ENCODE measurements at places on chromosomes 1 and 21. TPM values are rescaled to one million over a fixed set of nuclear protein-coding genes. Genes with fewer than 3 reads are reported as not detected.

Gene SPTA1
- not detected for total RNA-seq

Gene PLEKHN1
- not detected for total RNA-seq

DNA sequence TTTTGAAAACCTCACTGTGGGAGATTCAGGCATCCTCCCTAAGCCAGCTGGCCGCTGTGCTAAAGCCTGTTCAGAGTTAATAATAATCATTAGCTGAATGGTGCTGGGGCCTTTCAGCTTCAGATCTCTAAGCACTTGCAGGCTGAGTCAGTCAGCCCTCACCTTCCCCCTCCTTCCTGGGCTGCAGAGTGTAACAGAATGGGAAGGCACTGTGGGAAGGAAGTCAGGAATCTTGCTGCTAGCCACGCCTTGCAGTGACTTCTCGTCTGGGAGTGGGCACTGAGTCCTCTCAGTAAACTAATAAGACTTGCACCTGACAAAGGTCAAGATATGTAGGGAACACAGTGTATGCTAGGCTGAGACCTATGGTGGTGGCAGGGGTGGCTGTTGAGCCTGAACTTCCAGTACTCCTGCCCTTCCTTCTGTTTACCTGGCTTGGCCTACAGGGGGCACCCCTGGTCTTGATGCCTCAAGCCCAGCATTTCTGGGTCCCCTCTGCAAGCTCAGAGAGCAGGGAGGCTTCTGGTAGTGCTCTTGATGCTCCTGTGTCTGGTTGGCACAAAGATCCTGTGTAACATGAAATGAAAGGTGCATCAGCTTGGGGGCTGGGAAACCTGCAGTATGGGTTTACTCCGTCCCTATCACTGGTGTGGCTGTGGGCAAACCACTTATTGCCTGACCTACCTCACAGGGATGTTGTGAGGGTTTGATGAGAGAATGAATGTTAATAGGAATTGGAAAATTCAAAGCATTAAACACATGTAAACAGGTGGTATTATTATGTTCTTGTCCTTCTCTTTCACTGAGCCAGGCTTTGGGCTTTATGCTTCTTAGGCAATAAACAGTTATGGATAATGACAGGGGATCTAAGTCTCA, 6.0 kb downstream of the CYB561D1 start:
- no peak for DNase-seq

DNA sequence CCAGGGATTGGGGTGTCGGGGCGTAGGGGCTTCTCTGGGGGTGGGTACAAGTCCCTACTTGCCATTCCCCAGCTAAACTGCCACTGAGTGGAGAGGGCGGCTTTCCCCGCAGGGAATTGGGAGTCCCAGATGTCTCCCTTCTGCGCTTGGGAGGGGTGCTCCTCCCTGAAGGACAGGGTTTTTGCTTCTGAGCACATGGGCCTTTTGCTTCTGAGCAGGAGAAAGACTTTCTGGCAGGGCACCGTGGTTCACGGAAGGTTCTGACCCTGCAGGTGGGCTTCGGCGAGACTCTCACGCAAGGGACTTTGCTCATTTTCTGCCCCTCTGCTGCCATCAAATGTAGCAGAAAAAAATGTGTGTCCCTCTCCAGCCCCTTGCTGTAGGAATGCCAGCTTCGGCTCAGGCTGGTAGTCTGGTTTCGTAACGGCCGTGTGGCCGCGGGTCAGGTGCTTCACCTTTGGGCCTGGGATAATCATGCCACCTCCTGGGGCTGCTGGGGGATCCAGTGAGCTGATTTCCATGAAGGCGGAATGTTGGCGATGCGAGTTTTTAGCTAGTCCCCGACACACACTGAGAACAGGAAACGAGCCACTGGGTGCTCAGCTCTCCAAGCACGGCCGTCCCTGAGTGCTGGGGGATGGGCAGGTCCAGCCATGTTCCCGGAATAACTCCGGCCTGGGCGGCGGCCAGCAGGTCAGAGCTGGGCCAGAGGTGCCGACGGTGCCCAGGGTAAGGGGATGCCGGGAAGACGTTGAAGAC, 364.0 kb downstream of the CAMTA1 start:
- peak; percentile 36 for DNase-seq

- DNase-seq: no peak
Observed at GRCh38 chr1:46520063-46520911, 30.7 kb downstream of the DMBX1 start.

All from psoas muscle (tissue), 8 donors.